Activated T-helper 17 cell treated with anti-CD3 and anti-CD28 coated beads, Interleukin-2, amount 50 U/mL, for 72 hours (primary cell): ENCODE measurements at places on chromosomes 4 and X. TPM values are rescaled to one million over a fixed set of nuclear protein-coding genes. Genes with fewer than 3 reads are reported as not detected.
A peak's percentile ranks its signal among the peaks of the same experiment; 100 is the strongest.

Gene ALPK1
- total RNA-seq = 55.3 TPM

- ATAC-seq = no peak
These were observed 33.1 kb downstream of the ENPEP start for GRCh38 chr4:110508827-110509710.

Gene KCNIP4
- not detected for total RNA-seq

- no peak for ATAC-seq
These were observed 633.4 kb upstream of the AADAT start for GRCh38 chr4:170723171-170723570.

Gene PLK4
- total RNA-seq = 47.3 TPM

DNA sequence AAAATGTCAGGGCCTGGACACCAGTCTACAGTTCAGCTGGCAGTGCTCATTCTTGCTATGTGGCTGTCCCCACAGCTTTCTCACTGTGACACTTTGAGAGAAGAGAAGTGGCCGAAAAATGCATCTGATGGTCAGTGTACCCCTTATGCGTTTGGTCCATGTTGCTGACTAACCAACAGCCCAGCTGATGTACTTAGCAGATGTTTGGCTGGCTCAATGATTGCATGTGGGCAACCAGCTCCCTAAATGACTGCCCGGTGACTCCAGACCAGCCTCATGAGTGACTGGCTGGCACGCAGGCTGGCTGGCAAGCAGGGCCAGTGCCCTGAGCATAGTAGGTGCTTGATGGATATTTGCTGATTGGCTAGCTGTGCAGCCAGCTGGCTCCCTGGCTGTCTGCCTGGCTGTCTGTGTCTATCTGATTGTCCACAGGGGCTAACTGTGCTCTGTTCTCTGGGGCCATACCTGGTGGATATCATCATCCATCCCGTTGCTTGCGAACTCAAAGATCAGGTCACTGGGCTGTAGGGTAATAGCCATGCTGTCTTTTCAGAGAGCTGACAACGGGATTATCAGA is 29.4 kb downstream of the ELF4 start:
- no peak for ATAC-seq

DNA sequence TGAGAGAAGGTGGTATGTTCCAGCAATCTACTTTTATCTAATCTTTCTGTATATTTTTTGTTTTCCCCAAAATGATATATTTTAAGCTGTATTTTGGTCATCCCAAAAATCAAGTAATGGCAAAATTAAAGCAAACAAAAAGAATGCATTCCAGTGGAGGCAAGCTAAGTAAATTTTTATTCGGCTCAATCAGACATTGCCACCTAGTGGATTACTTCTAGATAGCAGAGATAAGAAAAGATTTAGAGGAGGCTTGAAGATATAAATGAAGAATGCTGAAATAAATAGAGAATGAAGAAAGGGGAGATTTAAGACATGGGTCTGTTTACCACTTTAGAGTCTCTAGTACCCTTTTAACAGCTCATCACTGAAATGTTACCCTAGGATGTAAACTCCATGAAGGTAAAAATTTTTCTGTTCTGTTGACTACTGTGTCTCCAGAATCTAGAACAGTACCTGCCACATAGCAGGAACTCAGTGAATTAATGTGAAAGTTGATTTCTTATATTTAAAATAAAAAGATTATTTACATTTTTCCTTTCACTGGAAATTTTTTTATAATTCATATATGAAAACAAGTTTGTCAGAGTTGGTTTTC is 110.9 kb upstream of the ANK2 start:
- ATAC-seq = no peak

GRCh38 chrX:141839856-141840255 is 1.7 kb downstream of the MAGEC3 start:
- ATAC-seq = no peak

Gene CDKL5
- total RNA-seq = 0.95 TPM

Gene XK
- total RNA-seq = not detected

DNA sequence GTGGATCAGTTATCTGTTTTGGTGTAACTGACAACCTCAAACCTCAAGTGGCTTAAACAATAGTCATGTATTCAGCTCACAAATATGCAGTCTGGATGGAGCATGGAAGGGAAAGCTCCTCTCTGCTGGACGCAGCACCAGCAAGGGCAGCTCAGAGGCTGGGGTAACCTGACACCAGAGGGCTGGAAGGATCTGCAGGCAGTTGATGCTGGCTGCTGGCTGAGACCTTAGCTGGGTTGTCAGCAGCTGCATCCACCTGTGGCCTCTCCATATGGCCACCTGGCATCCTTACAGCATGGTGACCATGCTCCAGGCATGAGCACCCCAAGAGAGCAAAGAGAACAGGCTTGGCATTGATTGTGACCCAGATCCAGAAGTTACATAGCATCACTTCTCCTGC is 46.7 kb downstream of the ENPP6 start:
- no peak for ATAC-seq

Gene RPS6KA6
- 0.71 TPM for total RNA-seq

GRCh38 chr4:44487341-44487740 is 38.7 kb upstream of the KCTD8 start:
- ATAC-seq = no peak

Gene DMP1
- total RNA-seq = not detected

- ATAC-seq = no peak
These were observed 109.2 kb downstream of the NSUN7 start for GRCh38 chr4:40858962-40859361.

DNA sequence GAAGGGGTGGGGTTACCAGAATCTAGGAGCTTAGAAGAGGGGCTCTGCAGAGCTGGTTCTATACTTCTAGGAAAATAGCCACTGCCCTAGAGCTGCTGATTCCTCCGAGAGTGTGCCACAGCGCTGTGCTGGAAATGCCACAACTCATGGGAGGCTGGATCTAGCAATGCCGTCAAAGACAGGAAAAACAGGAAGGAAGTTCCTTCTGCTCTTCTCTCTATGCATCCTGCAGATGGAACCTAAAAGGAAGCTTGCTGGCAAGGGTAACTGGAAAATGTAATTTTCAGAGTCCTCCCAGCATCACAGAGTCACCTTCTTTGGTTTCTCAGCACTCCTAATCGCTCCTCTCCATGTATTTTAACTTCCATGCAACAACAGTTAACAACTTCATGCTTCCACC is 121.2 kb upstream of the TLL1 start:
- no peak for ATAC-seq

GRCh38 chr4:172631832-172632231 is 536.8 kb upstream of the GALNT7 start:
- no peak for ATAC-seq

Gene AWAT1
- total RNA-seq = not detected

DNA sequence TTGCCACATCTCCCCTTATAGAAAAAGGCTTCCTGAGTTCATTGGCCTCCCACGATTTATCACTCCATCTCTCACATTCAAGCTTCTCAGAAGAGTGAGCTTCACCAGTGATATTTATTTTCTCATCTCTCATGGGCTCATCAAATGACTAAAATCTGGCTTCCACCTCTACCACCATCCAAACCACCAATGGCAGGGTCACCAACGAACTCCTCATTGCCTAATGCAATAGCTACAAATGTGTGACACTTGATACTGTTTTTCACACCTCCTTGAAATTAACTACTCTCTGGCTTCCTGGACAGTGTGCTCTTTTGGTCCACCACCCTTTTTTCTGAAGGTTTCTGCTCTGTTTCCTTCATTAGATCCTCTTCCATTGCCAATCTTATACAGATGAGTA is 129.0 kb downstream of the SH2D1A start:
- no peak for ATAC-seq

DNA sequence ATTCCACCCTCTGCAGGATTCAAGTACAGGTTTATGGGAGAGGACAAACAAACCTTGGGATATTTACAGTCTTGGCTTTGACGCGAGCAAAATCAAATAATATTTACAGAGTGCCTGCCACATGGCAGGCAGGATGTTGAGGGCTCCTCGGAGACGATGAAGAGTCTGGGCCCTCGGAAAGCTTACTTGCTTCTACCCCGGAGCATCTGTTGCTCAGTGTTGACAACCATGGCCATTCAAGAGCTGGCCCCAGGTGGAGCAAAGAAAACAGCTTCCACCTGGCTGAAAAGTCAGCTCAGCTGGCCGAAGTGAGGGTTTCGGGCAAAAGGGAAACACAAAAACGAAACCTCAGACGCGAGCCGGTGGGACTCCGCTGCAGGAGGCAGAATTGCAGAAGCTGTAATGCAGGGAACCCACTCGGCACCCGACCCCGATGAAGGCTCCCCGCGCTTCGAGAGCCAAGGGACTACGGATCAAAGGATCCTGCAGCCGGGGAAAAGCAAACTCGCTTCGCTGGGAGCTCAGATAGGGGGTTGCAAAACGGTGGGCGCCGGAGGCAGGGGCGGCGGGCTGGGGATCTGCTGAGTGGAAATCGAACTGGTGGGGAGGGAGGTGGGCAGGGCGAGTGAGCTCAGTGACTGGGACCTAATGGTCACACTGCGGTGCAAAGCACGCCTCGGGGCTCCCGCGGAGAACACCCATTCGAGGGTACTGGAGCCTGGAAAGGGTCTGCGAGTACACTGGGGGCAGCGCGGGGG is 805 bp downstream of the ATP8A1 start:
- peak; percentile 10 for ATAC-seq

Gene CFAP299
- not detected for total RNA-seq

GRCh38 chr4:115213716-115214115 is 100.3 kb upstream of the NDST4 start:
- no peak for ATAC-seq

Gene OTUD4
- total RNA-seq = 71.4 TPM

Gene IL1RAPL1
- not detected for total RNA-seq

DNA sequence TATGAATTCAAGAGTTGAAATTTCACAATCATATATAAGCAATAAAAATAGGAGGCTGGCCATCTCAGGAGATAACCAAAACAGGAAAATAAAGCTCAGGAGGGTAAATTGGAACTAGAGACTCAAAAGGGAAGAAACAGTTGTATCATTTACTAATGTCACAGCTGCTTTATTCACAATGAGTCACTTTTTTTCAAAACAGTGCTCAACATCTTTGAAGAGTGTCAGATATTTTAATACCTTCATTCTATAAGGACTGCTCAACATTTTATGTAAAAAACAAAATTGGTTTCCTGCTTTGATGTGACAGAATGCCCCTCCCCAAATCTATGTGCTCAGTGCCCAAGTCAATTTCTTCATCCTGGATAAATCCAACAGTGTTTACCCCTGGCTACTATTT is 97.7 kb downstream of the DDX60 start:
- no peak for ATAC-seq

DNA sequence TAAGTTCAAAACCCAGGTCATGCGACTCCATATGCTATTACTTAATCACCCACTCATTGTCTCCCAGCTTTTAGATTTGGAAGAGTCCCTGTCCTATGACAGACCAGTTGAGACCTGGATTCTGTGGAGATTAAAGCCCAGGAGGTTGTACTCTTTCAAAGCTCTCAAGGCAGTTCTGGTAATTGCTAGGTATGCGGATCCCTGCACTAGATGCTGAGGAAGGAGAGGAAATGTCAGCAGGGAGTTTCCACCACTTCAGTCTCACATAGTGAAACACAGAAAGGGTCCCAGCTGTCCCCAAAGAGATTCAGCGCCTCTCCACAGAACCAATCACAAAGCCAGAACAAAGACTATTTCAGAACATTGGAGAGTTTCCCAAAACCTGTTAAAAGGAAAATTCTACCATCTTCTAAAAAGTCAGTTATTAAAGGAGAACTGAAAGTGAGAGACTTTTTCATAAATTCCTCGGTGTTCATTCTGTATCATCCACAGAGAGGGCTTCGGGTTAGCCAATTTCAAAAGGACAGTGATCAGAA is 53.4 kb downstream of the IRF2 start:
- ATAC-seq = peak; percentile 32

DNA sequence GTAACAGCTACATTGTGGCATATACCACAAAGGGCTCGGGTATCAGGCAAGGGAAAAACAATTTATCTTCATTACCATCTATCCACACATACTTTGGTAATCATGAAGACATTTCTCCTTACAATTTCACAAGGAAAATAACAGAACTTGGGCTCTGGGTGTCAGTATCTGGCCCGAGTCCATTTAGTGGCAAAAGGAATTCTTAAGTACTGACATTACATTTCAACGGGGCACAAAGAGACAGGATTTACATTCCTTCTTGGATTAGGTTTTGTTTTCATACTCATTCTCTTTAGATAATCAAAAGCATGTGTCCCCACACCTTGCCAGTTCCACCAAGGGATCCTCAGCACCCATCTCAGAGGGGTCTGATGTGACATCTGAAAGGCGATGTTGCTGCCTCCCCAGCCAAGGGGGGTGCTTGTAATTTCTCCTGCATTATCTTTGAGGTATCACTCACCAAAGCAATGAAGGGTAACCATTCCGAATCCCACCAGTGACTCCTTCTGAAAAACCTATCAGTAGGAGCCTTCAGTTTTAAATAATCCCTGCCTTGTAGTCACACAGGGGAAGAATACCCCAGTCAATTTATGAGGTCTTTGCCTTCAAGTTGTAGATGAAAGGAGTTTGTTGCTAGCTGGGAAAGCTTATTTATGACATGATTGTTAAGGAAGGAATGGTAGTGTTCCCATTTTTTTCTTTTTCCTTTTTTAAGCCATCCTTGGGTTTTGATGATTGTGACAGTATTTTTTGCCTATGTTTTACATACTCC is 118.6 kb downstream of the PALLD start:
- ATAC-seq = no peak

Gene APEX2
- total RNA-seq = 33.3 TPM

- no peak for ATAC-seq
These were observed 55.9 kb downstream of the TRIM2 start for GRCh38 chr4:153260132-153260531.

GRCh38 chr4:143359644-143360193 is 23.0 kb downstream of the GAB1 start:
- peak; percentile 39 for ATAC-seq

Gene FAM9B
- total RNA-seq = 0.11 TPM

DNA sequence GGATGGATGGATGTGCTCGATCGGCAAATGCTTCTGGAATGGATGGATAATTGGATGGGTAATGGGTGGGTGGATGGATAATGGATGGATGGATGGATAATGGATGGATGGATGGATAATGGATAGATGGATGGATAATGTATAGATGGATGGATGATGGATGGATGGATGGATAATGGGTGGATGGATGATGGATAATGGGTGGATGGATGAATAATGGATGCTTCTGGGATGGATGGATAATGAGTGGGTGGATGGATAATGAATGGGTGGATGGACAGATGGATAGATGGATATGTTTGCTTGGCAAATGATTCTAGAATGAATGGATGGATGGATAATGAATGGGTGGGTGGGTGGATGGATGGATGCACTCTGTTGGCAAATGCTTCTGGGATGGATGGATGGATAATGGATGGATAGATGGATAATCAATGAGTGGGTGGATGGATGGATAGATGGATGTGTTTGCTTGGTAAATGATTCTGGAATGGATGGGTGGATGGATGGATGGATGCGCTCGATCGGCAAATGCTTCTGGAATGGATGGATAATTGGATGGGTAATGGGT is 3.8 kb upstream of the SLC25A6 start:
- ATAC-seq = no peak

DNA sequence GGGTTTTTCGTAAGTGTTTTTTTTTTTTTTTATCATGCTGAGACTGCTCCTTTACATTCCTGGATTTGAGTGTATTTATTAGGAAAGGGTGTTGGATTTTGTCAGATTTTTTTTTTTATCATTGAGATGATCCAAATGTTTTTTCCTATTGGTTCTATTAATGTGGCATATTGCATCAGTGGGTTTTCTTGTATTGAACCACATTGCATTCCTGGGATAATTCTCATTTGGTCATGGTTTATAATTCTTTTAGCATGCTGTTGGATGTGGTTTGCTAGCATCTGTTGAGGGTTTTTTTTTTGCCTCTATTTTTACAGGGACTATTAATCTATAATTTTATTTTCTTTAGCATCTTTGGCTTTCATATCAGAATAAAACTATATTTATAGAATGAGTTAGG is 28.8 kb downstream of the COL4A5 start:
- ATAC-seq = no peak
